ENCODE measurements at places on chromosomes 16 and 17.

DNA sequence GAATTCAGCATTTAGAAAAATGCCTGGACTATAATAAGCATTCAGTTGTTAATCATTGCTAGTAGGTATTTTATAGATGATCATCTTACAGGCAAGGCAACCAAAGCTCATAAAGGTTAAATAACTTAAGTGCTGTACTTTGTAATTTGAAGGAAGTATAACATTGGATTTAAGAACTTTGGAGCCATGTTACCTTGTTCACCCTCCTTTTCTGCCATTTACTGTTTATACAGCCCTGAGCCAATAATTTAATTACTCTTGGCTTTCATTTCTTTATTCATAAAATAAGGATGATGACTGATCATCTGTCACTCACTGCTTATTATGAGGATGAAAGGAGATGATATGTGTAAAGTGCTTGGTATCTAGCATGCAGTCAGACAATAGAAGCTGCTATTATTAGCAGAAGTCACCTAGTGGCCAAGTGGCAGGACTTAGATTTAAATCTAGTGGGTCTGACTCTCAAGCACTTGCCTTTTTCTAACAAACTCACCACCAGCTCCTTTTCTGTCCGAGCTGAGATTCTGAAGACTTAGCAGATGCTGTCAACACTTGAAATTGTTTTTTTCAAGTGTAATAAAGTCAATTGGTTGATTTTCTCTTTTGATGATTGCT lies 18.3 kb upstream of the DDX52 start:
- no peak for DNase-seq

GRCh38 chr17:37744961-37745800 lies at the start of gene HNF1B:
Gene HNF1B (minus strand): TSS chr17:37745059. CDS start chr17:37744884, 175 bp downstream.
- DNase-seq: no peak

DNA sequence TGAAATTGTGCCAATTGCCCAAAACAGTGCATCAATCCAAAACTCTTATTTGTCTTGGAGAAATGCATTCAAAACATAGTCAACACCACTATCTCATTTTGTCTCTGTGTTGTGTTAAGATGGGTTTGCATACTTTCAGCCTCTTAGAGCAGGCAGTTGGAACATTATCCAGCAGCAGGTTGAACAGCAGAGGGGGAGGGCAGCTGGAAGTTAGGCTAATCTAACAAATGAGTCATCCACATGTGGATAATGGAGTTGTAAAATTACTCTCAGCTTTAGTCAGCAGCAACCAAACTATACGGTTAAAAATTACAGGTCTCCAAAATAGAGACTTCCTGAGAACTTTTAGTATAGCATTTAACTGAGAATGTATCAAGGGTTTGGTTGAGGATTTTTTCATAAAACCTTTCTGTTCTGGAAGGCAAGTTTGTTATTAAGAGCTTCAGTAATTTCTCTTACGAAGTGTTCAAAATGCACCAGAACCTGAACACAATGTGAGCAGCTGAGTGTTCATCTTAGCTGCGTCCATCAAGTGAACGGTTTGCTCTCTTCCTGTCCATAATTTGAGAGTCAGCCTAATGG lies 46.3 kb downstream of the PRKCA start:
- DNase-seq: no peak

DNA sequence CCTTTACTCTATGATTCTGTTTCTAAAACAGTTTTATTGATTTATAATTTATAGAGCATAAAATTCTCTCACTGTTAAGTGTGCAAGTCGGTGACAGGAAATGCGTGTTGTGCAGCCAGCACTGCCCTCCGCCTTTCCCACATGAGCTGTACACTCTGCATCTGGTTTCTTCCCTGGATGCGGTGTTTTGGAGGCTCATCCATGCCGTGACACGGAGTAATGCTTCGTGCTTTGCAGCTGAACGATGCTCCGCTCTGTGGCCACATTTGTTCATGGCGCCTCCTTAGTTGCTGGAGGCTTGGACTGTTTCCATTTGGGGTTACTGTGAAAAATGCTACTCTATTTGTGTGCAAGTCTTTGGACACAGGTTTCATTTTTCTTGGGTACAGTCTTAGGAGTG lies 7.2 kb upstream of the IGFALS start:
- DNase-seq: no peak

DNA sequence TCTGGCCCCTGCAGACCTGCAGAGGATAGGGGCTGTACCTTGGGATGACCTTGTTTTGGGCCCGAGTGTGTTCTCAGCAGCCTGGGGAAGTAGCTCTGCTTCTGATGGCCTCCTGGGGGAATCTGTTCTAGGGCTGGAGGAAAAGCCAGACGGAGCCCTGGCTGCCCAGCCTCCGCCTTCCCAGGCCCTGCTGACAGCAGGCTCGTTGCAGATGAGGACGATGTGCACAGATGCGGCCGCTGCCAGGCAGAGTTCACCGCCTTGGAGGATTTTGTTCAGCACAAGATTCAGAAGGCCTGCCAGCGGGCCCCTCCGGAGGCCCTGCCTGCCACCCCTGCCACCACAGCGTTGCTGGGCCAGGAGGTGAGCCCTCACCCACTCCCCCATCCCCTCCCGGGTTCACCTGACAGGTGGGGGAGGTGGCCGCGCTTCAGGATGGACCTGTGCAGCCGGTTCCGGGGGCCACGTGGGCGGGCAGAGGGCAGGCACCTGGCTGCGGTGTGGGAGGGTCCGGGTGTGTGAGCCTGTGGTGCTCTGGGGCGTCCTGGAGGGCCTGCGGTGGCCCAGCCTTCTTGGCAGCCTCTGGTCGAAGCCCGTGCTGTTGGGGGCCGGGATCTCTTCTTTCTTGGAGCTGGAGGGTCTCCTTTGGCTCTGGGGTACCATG lies 4.9 kb downstream of the E4F1 start:
- DNase-seq: no peak

GRCh38 chr16:75928295-75928694 lies 202.0 kb upstream of the CPHXL start:
- DNase-seq: no peak

DNA sequence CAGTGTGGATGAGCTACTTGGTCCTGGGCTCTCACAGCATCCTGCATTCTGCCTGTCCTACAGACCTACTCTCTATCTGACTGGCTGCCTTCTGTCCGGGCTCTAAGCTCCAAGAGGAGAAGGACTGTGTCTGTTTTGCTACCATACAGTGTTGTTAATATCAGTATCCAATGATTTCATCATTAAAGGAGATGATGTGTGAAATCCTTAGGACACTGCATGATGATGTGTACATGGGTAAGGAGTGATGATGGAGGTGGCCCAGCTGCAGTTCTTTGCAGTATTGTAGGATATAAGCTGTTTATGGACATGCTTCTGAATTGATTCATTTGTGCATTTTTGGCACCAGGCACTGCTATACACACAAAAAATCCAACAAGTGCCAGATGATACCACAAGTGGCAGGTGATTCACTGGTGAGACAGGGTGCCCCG lies 536.9 kb upstream of the CDH11 start:
- DNase-seq: no peak

DNA sequence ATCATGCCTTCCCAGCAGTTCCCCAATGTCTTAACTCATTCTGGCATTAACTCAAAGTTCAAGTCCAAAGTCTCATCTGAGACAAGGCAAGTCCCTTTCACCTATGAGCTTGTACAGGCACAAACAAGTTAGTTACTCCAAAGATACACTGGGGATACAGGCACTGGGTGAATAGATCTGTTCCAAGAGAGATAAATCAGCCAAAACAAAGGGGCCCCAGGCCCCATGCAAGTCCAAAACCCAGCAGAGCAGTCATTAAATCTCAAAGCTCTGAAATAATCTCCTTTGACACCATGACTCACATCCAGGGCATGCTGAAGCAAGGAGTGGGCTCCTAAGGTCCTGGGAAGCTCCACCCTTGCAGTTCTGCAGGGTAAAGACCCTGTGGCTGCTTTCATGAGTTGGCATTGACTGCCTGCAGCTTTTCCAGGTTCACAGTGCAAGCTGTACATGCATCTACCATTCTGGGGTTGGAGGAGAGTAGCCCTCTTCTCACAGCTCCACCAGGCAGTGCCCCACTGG lies 332.2 kb upstream of the KIF2B start:
- DNase-seq: no peak

DNA sequence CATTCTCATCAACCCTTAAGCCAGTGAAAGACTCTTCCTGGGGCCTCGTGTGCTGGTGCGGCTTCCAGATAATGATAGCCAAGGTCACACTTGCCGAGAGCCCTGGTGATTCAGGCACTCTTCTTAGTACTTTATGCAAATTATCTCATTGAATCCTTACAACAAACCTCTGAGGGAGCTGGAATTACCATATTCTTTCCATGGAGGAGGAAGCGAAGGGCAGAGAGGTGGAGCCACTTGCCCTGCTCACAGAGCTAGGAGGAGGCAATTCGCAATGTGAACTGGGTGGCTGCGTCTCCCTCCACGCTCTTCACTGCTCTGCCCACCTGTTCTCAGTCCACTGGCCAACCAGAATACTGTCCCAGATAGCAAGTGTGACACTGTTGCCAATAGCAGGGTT lies 409.7 kb downstream of the SNX29 start:
- no peak for DNase-seq

DNA sequence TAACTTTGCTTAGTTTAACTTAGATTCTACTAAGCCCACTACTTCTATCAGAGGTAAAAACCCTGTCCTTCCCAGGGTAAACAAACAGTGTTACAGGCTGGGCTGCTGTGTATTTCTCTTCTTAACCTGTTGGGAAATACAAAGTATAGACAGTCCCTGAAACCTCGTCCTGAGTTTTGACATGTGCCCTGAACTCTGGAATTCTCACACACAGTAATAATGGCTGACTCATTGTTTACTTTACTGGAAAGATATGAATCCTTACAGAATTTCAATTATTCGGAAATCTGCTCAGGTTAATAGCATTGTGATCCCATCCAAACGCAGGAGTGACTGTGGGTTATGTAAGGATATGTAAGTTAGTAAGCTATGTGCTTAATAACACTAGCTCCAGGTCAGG lies 199.1 kb downstream of the TMEM114 start:
- no peak for DNase-seq

GRCh38 chr17:37844977-37845293 lies 79.3 kb upstream of the TBC1D3K start:
- no peak for DNase-seq

GRCh38 chr17:50952013-50952412 lies 85.9 kb upstream of the TOB1 start:
- DNase-seq: no peak

- DNase-seq: no peak
Observed at GRCh38 chr17:79832218-79833109, 6.8 kb downstream of the CBX4 start.

DNA sequence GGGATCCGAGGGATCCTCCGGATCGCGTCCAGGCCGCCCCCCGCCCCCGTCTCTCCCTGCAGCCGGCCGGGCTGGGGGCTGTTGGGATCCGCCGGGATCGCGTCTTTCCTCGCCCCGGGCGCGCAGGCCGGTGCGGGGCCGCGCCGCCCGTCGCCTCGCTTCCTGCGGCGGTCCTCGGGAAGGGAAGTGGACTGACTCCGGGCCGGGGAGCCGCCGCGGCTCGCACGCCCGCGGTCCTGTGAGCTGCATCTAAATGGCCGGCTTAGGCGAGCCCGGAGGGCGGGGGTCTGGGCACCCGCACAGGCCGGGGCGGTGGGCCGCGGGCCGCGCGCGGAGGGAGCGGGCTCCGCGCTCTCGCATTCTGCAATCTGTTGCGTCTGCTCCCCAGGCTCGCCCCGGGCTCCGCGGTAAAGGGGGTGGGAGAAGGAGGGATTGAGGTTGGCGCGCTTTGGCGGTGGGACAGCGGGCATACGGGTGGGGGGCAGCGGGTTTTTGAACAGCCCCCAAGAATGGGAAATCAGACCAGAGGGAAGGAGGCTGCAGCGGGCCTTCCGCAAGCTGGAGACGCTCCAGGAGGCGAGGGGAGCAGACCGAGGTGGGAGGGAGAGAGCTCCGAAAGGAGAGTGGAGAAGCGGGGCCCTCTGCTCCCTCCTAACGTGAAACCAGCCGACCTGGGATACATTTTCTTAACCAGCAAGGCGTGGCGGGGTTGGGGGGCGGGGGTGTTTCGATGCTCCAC lies 2.2 kb downstream of the TMEM132E start:
- DNase-seq: no peak

- DNase-seq: no peak
Observed at GRCh38 chr16:70601576-70602575, 44.5 kb upstream of the IL34 start.

DNA sequence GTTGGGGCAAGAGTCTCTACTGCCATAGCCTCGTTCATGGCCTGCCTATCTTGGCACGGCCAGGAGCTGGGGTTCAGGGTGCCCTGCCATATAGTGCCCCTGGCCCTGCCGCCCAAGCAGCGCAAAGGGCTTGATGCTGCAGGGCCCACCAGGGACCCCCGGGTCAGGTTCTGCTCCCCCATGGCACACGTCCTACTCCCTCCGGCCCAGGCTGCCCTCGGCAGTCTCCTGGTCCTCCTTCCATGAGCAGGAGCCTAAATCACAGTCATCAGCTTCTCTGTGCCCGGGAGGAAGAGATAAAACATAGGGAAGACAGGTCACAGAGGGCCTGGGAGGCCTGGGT lies 55.9 kb upstream of the MTSS2 start:
- no peak for DNase-seq

DNA sequence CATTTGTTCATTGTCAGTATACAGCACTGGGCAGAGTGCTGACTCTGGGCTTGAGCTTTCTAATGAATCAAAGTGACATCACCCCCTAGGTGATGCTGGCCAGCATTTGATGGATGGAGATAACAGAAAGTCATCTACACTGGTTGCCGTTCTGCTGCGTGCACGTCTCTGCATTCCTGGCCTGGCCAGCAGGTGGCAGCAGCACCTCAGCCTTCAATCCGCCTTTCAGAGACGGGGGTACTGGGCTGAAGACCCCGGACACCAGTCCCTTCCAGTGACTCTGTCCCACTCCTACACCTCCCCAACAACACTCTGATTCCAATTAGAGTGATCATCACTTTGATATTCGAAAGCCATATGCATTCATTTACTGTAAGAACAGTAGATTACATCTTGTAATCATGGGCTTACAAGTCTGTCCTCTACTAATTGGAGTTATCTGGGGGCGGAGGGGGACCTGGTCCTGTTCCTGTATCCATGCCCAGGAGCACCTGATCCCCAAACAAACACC lies 6.0 kb downstream of the CPSF4L start:
- DNase-seq: peak; percentile 10

DNA sequence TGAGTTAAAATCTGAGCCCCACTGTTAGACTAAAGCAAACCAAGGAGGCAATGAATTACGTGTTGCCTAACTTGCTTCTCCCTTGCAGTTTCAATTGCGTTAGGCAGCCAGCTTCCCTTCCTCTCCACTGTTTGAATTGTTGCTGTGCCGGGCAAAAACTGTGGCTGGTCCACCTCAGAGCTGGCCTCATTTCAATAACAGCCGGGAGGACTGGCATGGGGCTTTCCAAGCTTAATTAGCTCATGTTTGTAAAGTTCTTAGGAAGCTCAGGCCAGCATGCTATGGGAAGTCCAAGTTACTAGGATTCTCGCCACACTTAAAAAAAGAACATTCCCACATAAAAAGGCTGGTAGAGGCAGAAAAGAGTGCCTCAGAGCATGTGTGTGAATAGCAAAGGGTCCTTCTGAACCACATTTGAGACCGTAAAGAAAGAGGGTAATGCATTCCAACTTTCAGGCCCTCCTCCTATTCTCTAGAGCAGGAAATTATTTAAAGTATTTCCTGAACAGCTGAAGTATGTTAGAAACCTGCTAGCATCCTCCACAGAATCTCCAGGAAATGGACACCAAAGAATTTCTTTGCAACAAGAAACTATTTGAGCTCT lies 79.0 kb upstream of the SMURF2 start:
- DNase-seq: no peak

Data from stimulated activated CD4-positive, alpha-beta T cell treated with anti-CD3 and anti-CD28 coated beads, Interleukin-15, amount 100 ng/mL, for 48 hours (primary cell).